HAP-1 (cell line): ENCODE measurements at places on chromosomes 6 and 20.

DNA sequence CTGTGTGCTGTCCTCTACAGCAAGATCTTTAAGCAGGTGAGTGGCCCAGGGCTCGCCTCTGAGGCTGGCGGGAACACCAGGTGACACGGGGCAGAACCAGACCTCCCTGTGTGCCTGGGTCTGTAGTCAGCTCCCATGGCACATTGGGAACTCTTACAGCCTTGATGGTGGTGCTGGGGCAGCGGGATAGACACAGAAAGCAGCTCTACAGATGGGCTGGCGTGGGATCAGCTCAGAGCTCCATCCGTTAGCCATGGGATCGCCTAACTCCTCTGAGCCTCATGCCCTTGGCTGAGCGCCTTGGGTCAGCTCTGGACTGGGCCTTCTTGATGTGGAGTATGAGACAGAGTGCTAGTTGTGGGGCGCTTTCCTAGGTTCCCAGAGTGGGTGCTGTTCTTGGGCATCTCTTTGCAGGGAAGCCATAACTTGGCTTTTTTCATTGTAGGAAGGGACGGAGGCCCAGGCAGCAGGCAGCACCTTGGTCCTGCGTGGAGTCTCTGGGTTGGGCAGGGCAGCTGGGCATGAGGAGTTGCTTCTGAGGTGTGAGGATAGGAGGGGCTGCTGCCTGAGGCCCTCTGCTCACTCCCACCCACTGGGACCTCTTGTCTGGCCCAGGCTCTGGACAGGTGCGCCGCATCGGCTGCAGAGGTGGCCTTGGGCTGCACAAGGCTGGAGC is 51.3 kb downstream of the EFCAB8 start:
- DNase-seq, result no peak

DNA sequence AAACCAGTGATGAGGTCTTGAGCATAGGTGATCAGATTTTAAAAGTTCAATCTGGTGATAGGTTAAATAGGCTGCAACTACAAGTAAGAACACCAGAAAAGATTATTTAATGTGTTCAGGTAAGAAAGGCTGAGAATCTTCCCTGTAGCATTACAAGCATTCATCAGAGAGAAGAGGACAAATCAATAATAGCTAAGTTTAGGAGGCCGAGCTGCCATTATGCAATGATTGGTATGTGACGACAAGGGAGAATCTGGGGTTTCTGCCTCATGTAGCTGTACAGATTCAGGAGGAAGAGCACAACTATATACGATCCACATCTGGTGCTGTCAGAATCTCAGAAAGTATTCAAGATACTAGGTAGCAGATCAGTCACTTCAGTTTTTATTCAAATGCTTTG is 21.9 kb downstream of the MLIP start:
- no peak for DNase-seq

- DNase-seq, result peak; percentile 46
Observed at GRCh38 chr6:106608080-106608668, 21.1 kb downstream of the RTN4IP1 start.

- DNase-seq, result peak; percentile 87
Observed at GRCh38 chr6:16277101-16277981, 39.0 kb downstream of the GMPR start.

DNA sequence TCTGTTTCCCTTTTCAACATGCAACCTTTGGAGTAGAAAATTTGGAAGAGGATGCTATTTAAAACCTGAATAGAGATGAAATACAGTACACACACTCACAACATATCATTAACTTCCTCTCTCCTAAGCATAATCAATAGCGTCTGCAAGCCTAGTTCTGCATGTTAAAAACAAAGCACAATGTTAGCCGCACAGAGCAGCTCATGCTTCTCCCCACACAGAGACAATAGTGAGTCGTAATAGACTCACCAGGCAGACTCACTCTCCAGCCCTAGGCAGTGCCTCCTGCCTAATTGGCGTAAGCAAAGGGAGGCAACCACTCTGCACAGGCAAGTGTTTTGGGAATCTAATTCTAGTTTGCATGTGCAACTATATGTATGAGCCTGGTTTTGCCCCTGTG is 45.8 kb upstream of the ARID1B start:
- no peak for DNase-seq

DNA sequence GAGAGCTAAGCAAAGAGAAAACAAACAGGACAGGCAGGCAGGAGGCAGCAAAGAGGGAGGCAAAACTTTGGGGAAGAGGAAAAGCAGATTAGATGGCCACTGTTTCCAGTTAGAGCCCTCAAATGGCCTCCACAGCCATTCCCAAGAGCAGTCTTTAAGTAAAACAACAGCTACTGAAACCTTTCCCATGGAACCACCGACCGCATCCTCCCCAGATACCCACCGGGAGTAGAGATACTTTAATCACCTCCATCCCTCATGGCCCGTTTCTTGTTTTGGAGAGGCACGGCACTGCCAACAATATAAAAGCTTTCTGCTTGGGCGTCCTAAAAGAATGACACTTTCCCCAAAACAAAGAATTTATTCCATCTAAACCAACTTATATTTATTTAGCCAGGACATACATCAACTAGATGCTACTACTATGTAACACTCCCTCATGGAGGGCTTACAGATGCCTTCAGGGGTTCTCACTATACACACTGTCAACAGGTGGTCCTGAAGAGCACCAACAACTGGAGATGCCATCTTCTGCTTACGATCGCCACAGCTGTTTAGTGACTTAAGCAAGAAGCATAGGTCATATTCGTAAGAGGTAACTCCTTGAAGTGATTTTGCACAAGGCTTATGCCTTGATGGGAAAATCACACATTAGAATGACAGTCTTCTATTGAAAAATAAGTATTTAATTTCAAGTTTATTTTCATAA is 43.4 kb downstream of the CNKSR3 start:
- no peak for DNase-seq

DNA sequence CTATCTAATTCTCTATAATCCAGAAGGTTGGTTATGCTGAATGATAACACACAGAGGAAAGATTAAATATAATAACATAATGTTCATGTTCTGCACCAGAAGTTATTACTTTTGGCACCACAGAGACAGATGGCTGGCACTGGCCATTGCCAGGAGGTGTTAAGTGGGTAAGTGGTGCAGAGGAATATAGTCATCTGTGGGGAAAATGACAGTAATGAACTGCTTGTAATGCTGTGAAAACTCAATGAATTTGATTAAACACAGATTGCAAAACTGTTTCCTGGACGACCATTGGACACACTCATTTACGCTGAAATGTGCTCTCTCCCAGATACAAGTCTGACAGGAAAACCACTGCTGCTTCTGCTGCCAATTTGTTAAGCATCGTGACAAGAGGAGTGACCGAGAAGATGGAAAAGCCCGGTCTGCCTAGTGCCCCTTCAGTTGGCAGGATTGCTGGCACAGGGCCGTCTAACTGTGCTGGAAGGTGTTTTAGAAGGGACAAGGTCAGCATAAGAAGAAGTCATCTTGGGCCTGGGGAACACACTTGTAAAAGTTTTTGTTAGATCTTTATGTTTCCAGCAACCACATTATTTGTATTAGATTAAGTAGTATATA is 567.4 kb downstream of the CBLN4 start:
- DNase-seq, result no peak

- no peak for DNase-seq
Observed at GRCh38 chr6:16582446-16583143, 178.7 kb downstream of the ATXN1 start.
